CD4-positive, alpha-beta T cell treated with Interleukin-17A for 1 hour (primary cell): ENCODE measurements at places on chromosomes 13 and 19.
A peak's percentile ranks its signal among the peaks of the same experiment; 100 is the strongest.

- DNase-seq: no peak
These were observed 6.8 kb upstream of the ZSCAN5A start for GRCh38 chr19:56321254-56321988.

DNA sequence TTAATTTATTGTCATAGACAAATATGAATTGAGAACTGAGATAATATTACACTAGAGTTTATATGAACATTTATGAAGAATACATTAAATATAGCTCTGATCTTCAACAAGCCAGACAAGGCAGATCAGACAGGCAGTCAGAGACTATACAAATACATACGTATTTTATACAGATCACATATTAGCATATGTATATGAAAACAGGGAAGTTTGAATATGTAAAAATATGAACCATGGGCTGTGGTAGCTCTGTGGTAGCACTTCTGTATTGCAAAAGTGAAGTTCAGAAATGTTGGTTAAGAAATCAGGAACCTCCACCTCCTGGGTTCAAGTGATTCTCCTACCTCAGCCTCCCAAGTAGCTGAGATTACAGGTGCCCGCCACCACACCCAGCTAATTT, 20.7 kb downstream of the GPR180 start:
- DNase-seq: no peak

- DNase-seq: no peak
These were observed 47.2 kb upstream of the LDLR start for GRCh38 chr19:11041966-11042627.

DNA sequence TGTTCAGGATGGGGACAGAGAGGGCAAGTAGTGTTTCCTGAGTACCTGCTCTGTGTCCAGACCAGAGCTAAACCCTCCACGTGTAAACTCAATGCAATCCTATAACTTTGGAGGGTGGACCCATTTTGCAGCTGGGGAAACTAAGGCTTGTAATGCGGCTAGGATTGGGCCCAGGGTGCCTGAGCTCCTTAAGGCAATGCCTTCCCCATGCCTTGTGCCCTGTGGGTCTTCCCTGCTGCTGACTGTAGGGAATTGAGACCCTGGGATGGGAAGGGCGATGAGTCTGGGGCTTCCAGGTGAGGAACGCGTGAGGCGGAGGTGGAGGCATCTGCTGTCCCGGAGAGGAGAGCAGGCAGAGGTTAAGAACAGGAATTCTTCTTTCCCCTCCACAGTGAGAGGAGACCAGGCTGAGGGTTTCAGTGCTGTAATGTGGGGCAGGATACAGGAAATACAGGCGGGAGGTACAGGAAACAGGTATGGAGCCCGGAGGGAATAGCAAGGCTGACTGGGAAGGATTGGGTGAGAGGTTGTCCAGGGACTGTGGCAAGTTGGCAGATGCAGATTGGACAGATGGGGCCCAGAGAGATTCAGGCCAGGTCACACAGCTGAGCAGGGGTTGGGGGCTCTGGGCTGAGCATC, 19.2 kb downstream of the SLC27A1 start:
- no peak for DNase-seq

DNA sequence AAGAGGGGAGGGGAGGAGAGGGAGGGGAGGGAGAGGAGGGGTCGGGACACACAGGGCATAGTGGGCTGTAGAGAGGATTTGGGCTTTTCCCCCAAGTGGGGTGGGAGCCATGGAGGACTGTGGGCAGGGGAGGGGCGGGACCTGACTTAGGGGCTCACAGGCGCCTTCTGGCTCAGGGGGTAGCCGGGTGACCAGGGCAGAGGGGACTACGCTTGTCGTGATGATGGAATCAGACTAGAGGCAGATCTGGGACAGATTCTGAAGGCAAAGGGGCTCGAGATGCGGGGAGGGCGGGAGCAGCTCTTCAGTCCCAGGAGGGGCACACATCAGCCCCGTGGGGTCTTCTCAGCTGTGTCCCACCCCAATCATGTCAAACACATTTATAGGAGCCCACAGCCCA, 13.5 kb downstream of the NDUFA11 start:
- no peak for DNase-seq

- DNase-seq: no peak
These were observed 132.7 kb upstream of the KL start for GRCh38 chr13:32883474-32883873.

GRCh38 chr13:113813749-113814434, 50.0 kb downstream of the GAS6 start:
- no peak for DNase-seq

DNA sequence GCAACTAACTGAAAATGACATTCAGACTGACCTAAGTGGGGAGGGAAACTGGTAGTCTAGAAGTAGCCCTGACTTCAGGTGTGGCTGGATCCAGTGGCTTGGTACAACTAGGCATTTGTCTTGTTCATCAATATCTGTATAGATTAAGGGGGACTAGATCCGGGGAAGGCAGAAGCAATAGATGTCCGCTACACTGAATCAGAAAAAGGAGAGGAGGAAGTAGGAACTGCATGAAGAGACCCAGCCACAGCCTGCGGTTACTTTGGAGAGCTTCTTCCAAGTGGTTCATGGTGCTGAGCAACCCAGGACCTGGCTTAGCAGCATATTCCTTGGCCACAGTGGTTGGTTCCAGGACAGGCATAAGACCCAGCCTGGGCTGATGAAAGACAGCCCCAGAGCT, 9.9 kb upstream of the PRODH2 start:
- DNase-seq: no peak

GRCh38 chr19:2613507-2614295, 88.8 kb downstream of the GNG7 start:
- DNase-seq: peak; percentile 71

GRCh38 chr19:58513213-58513693, 1.5 kb upstream of the SLC27A5 start:
- DNase-seq: no peak
